ENCODE measurements at places on chromosomes 16 and 17.
A peak's percentile ranks its signal among the peaks of the same experiment; 100 is the strongest.

DNA sequence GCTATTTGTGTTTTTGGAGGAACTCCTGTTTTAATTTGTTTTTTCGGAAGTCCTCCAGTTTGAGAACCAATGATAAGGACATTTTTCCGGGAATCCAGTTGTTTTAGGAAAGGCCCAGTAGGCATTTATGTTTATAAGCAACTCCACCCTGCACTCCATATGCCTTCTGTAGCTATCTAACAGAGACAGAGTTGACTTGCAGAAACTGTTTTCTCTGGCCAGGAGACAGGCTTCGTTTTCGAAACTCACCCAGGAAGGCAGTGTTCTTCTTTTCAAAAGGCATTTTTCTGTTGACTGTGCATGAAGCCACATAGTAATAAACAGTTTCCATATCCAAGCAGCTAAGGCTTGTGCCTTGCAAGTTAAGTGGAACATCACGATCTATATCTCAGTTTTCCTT lies 587.1 kb downstream of the WWOX start:
- no peak for DNase-seq

GRCh38 chr17:7248796-7249195 lies 2.7 kb downstream of the CTDNEP1 start:
- no peak for DNase-seq

DNA sequence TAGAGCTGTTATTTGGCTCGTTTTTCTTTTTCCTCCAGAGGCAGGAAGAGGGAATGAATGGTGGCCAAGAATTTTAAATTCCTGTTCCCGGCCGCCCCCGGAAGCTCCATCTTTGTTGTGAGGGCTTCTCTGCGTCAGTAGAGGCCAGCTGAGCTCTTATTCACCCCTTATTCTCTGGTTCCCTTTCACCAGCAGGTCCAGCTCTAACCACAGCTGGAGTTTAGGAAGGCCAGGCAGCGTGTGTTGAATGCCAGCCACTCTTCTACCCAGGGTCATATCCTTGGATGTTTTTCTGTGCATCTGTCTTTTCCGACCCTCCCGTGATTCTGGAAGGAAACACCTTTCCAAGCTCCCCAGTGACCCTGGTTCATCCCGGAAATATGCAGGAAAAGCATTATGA lies 570.5 kb downstream of the WWOX start:
- DNase-seq = peak; percentile 51

- DNase-seq = no peak
Measured at GRCh38 chr16:26316683-26317464, 625.1 kb downstream of the HS3ST4 start.

DNA sequence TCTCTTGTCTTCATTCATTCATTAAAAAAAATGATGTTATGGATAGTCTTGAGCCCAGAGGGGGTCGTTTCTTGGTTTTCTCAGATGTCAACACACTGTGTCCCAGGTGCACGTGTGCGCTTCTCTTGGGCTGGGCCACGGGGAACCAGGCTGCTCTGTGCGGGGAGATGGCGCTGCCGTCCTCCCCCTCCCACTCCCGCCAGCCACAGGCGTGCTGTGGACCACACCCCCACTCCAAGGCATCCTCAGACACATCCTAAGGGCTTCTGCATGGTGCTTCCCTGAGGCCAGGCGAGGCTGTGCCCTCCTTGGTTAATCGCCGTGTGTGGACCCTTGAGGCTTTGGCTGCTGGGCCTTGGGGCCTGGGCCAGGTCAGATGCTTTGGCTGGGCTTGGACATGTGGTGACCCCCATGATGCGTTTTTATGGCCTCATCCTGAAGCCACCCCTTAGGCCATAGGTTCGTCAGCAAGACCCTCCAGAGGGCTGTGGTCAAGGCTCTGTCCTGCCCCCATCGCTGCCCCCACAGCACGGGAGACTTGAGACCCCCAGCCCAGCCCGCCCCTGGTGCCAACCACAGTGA lies 245.7 kb upstream of the CIBAR2 start:
- no peak for DNase-seq

DNA sequence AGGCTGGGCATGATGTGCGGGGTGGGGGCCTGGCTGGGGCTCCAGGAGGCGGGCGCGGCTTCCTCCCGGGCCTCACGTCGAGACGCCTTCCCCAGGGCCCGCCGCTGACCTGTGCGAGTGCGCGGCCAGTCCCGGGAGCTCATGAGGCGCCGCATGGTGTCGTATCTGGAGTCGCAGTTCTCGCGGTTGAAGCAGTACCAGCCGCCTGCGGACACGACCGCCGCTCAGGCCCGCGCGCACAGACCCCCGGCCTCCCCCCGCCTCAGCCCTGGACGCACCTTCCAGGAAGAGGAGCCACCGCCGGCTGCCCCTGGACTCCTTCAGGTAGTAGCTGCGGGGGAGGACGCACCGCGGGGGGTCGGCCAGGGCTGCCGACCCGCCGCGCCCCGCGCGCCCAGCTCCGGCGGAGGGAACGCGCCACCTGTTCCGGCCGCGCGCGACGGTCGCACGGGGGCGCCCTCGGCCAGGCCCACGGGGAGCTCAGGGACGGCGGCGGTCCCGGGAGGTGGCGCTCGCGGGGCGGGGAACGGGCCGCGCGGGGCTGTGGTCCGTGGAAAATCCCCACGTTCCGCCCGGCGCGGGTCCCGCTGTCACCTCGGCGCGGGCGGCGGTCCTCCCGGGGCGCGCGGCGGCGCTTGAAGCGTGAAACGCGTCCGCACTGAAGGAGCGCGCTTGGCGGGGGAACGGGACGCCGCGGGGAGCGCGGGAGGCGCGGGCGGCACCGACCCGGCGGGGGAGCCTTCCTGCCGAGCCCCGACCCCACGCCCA lies 1.4 kb downstream of the NOTUM start:
- DNase-seq = peak; percentile 27

DNA sequence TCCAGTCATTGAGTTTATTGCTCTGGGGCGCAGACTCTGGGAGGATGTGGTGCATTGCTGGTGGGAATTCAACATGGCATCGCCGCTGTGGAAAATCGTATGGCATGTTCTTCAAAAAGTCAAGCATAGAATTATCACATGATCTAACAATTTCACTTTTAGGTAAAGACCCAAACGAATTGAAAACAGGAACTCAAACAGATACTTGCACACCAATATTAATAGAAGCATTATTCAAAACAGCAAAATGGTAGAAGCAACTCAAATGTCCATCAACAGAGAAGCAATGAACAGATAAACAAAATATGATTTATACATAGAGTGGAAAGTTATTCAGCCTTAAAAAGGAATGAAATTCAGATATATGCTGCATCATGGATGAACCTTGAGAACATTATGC lies 15.9 kb downstream of the PIK3R6 start:
- DNase-seq = no peak

DNA sequence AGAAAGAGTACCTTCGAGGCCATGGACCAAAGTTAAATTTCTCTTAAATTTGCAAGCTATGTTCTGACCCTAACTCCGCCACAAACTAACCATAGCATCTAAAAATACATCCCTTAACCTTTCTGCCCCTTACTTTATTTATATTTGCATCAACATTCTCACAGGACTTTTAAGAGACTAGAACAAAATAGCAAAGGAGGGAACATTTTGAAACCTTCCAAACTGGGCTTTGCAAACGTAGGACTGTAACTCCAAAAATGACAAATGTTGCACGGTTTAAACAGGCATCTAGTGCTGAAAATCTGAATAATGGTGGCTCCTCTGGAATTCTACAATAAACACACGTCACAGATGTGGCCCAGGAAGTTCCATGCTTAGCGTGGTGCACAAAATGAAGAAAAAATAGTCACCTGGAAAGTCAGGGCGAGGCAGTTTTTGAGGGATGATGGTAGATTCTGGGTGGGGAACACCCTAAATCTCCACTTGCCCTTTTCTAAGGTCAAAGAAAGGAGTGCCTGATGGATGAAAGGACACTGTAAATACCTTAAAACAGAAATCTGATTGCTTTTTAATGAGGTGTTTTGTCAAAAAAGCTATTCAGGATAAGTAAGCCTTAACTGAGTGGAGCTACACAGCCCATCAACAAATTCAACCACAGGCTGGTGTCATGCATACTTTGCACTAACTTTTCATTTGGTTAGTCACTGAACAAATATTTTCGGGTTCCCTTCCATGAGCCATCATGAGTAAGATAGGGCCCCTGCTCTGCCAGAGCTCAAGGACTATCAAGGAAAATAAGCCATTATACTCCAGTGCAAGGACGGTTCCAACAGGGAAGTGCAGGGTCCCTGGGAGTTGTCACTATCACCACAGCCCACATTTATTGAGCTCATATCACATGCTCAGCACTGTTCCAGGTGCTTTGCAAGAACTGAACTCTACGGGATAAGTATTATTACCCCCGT lies 21.2 kb downstream of the ARHGAP17 start:
- DNase-seq = peak; percentile 94

GRCh38 chr16:85835227-85835751 lies 35.8 kb downstream of the COX4I1 start:
- DNase-seq = no peak

- DNase-seq = peak; percentile 78
Measured at GRCh38 chr17:29369831-29370735, 20.1 kb upstream of the TAOK1 start.

GRCh38 chr17:12918142-12918541 lies 99.7 kb downstream of the ELAC2 start:
- DNase-seq = no peak

- no peak for DNase-seq
Measured at GRCh38 chr17:83194186-83194561, 114.8 kb downstream of the METRNL start.

GRCh38 chr16:86256995-86257394 lies 253.3 kb upstream of the FOXF1 start:
- DNase-seq = no peak

DNA sequence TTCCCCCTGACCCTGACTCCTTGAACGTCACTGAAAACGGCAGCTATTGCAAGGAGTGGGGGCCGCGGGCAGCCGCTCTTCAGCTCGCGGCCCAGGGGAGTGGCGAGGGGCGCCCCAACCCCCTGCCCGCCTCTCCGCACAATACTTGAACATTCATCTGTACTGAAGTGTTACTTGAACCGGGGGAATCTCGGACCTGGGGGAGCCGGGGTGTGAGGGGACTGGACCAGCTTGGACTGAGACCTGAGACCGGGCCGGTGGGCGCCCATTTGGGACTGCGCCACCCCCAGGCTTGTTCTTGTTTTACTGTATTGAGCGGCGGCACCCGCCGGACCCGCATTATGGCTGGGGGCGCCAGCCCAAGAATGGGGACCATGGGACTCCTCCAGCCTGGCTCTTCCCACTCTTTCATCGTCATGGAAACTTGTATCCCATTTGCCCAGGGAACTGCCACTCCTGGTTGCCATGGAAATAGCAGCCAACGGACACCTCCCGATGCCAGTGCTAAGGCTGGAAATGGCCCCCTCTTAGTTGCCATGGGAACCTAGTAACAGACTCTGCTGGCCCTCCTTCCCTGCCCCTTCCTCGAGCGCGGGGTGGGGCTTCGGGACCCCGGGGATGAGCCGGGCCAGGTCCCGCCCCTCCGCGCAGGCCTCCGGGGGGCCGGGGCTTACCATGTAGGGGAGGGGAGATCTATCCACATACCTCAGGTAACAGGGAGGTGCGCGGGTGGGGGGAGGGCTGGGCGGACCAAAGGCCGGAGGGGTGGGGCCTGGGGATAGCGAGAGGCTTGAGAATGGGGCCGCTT lies 805 bp upstream of the ORAI3 start:
- DNase-seq = peak; percentile 98

Measured in fibroblast of skin of right quadriceps (primary cell).